ENCODE measurements at places on chromosomes 5 and 9. TPM values are rescaled to one million over a fixed set of nuclear protein-coding genes. Genes with fewer than 3 reads are reported as not detected.

The IL13 gene
- total RNA-seq: not detected

The GRM6 gene
- total RNA-seq: not detected

The PCDHGC5 gene
- total RNA-seq: 0.87 TPM

The CTSV gene
- total RNA-seq: 0.21 TPM

The SLC25A2 gene
- total RNA-seq: 0.58 TPM

The CDH6 gene
- total RNA-seq: not detected

The ELAVL2 gene
- total RNA-seq: 1.3 TPM

The SH3RF2 gene
- total RNA-seq: 0.19 TPM

The F12 gene
- total RNA-seq: 7.1 TPM

The IRX4 gene
- not detected for total RNA-seq

The QSOX2 gene
- 15.8 TPM for total RNA-seq

The SCGB3A1 gene
- not detected for total RNA-seq

The CCNO gene
- total RNA-seq: not detected

The RABEPK gene
- total RNA-seq: 27.7 TPM

The HEMGN gene
- total RNA-seq: not detected

The PTGDS gene
- not detected for total RNA-seq

The PCDH1 gene
- total RNA-seq: 0.36 TPM

Data from GM12878 (cell line).